Adrenal gland (tissue), 19 donors: ENCODE measurements at places on chromosomes 5 and 9. TPM values are rescaled to one million over a fixed set of nuclear protein-coding genes. Genes with fewer than 3 reads are reported as not detected.

- H3K36me3 ChIP-seq: no peaks in the 10 kb centered on the region
- no peak for DNase-seq
- H3K27me3 ChIP-seq: peaks cover 23% of the 10 kb centered on the region
- H3K4me3 ChIP-seq: no peak overlapping the region
- no peak overlapping the region for H3K27ac ChIP-seq
- H3K4me1 ChIP-seq: peaks cover 3% of the 10 kb centered on the region
These were observed 4.2 kb downstream of the WWC1 start for GRCh38 chr5:168295574-168296201.

DNA sequence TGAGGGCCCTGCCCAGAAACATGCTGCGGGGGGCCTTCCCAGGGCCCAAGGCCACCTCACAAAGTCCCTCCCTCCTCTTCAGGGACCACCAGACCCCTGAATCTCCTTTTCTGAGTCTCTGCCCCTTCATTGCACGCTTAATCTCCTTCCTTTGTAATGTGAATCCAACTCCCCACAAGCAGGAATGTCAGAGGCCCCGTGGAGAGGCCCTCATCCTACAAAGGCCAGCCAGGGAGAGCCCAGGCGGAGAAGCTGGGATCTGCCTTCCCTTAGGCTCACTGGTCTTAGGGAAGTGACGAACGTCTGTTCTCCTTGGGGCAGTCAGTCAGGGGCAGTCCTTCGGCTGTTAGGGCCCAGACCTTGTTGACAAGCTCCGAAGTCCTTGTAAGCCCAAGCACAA, 2.3 kb downstream of the SMIM33 start:
- H3K4me3 ChIP-seq: no peak overlapping the region
- H3K27me3 ChIP-seq: no peaks in the 10 kb centered on the region
- no peaks in the 10 kb centered on the region for H3K4me1 ChIP-seq
- H3K27ac ChIP-seq: no peak overlapping the region
- DNase-seq: no peak

- no peak overlapping the region for H3K4me3 ChIP-seq
- H3K36me3 ChIP-seq: no peaks in the 10 kb centered on the region
- DNase-seq: no peak
- peaks cover 3% of the 10 kb centered on the region for H3K4me1 ChIP-seq
These were observed 10.8 kb upstream of the SLC12A7 start for GRCh38 chr5:1122511-1123294.

DNA sequence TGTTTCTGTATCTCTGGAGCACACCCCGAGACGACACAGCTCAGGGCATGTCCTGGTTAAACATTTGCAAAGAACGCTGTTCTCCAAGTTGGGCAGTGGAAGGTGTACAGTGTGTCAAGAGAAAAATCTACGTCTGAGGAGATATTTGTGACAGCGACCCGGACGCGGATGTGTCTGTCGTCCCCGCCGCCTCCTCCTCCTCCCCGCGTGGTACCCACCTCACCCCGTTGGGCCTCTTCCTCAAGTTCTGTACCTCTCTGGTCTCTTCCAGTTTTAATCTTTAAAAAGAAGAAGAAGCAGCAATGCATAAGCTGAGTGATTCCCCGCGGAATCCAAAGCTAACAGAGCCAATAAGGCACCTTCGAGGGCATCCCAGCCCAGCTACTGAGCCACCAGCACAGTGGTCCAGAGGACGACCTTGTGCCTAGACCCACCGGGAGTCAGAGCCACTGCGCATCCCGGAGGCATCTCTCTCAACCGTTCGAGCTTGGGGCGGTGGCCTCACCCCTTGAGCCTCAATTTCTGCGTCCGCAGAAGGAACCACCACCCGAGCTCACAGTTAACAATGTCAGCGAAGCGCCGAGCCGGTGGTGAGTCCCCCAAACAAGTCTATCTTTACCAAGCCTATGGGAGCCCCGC, 467 bp downstream of the C9orf78 start:
- peak overlapping the region; percentile 86 for H3K27ac ChIP-seq
- H3K36me3 ChIP-seq: no peaks in the 10 kb centered on the region
- H3K4me1 ChIP-seq: peaks cover 24% of the 10 kb centered on the region

DNA sequence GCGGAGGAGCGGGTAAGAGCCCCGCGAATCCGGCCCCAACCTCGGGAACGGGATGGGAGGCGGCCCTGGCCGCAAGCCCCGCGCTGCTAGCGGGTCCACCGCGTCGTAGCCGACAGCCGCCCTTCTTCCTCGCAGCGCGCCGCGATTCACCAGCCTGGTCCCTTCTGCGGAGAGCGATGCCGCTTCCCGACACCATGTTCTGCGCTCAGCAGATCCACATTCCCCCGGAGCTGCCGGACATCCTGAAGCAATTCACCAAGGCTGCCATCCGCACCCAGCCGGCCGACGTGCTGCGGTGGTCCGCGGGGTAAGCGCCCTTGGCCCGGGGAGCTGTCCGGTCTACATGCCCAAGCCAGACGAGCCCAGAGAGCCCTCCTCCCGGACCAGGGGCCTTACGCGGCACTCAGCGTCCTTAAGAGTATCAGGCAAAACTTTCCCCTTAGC, 335 bp downstream of the ROPN1L start:
- no peak for DNase-seq
- H3K27ac ChIP-seq: no peak overlapping the region
- peak overlapping the region; percentile 70 for H3K4me3 ChIP-seq
- no peaks in the 10 kb centered on the region for H3K27me3 ChIP-seq

Gene SLC45A2
- not detected for total RNA-seq

DNA sequence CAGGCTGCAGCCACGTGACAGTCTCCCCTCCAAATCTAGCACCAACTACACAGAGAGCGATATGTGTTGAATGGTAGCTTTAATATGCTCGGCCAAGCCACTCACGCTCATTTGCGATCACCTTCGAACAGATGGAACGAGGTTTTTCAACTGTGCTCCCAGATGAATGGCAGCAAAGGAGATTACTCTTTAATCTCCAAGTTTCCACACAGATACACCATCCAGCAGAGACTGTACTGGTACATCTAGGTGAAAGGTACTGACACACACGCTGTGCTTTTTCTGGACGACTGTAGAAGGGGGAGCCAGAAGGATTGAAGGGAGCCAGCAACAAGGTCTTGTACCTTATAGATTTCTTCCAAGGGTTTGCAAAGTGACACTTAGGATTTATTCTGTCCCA, 263.9 kb downstream of the NR3C1 start:
- H3K36me3 ChIP-seq: no peaks in the 10 kb centered on the region
- no peaks in the 10 kb centered on the region for H3K4me1 ChIP-seq
- no peak overlapping the region for H3K27ac ChIP-seq
- no peak overlapping the region for H3K4me3 ChIP-seq

GRCh38 chr5:97006454-97007060, 70.7 kb downstream of the LNPEP start:
- H3K27me3 ChIP-seq: no peaks in the 10 kb centered on the region
- no peaks in the 10 kb centered on the region for H3K4me1 ChIP-seq
- H3K27ac ChIP-seq: no peak overlapping the region

DNA sequence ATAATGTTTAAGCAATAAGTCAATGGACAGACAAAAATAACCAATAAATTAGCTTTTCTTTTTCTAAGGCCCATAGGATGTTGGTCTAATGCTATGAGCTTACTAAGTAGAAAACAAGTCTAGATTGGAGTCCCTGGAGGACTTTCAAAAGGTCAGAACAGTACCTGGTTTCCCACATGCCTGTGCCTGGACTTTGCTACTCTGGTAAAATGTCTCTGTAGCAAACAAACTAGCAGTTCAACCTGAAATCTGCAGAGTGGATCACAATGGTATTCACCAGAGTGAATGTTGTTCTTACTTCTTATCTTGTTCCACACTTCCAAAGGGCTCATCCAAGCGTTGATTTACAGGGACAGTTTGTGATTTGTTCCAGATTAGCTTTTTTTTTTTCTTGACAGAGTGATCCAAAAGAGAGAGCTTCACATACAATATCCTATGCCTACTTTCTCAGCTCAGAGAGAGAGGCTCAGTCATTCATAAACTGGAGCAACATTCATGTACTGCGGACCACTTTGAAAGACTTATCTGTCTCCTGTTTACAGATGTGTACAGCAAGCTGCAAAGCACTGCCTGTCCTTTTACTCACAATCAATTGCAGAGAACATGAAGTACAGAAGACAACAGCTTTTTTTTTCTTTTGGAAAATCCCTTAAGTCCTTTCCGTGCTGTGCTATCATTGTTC, 466.1 kb downstream of the SPATA31D1 start:
- no peaks in the 10 kb centered on the region for H3K36me3 ChIP-seq
- no peak for DNase-seq
- no peaks in the 10 kb centered on the region for H3K27me3 ChIP-seq
- no peak overlapping the region for H3K27ac ChIP-seq
- H3K4me1 ChIP-seq: no peaks in the 10 kb centered on the region

- no peaks in the 10 kb centered on the region for H3K36me3 ChIP-seq
- no peak overlapping the region for H3K27ac ChIP-seq
- H3K4me1 ChIP-seq: no peaks in the 10 kb centered on the region
- peaks cover 5% of the 10 kb centered on the region for H3K27me3 ChIP-seq
These were observed 29.1 kb upstream of the LMX1B start for GRCh38 chr9:126584611-126585010.
